ENCODE measurements at places on chromosomes 4 and X.

DNA sequence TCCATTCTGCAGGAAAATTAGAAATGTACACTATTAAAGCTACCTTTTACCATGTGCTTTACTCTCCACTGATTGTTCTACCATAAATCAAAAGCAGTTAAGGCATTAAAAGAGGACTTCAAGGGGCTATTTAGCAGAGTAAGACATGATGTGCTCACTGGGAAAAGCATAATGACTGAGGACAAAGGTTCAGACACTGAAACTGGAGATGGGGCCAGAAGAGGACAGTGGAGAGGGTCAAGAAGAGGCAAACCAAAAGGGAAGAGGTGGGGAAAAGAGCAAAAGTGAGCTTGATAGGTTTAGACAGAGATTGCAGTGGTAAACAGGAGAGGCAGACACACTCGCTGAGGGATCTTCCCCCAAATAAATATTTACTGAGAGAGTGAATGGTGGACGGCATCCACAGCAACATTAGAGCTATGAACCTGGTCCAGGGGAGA is 23.8 kb downstream of the SH3RF1 start:
- no peak for DNase-seq

- no peak for DNase-seq
Observed at GRCh38 chr4:10006231-10006600, 15.1 kb downstream of the SLC2A9 start.

DNA sequence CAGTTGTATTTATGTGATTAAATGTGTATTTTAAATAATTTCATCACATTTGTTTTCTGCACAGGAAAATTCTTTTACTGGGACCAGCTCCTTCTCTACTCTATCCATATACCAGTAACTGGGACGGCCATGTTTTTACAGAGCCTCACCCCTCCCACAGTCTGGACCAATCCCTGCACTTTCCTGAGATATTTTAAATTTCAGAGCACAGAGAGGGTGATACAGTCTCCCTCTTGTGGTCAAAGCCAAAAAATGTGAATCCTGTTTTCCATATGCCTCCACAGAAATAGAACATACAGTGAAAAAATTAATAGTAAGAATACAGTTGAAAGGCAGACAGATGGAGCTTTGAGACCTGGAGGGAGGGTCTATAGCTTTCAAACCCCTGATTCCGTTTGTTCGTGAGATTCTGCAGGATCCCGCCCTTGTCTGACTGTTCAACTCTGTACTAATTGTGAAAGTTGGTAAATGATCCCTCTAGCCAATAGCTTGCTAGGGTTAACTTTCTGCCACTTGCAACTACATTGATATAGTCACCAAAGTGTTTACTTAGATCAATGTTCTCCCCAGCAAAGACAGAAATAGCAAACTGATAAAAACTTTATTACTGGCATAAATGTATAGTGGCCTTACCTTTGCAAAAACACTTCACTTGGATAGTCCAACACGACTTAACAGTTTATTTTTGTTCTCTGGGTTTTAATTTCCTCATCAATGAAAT is 172.2 kb downstream of the PPARGC1A start:
- DNase-seq: no peak

- no peak for DNase-seq
Observed at GRCh38 chrX:107576392-107576791, 51.9 kb upstream of the PRPS1 start.

DNA sequence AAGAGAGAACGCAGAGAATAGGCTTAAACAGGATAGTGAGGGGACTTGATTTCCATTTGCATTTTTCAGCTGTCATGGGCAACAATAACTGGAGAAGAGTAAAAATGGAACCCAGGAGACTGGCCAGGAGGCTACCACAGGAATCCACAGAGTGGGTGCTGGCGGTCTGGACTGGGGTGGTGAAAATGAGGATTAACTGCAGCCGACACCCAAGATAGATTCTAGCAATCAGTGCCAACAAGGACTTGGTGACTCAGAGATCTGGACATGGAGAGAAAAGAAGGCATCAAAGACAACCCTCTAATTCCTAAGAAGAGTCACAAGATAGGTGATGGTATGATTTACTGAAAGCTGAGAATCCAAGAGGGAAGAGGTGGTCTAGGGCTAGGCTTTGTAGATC is 102.8 kb downstream of the ATP8A1 start:
- no peak for DNase-seq

- DNase-seq: no peak
Observed at GRCh38 chrX:2252331-2253065, 248.3 kb downstream of the DHRSX start.

DNA sequence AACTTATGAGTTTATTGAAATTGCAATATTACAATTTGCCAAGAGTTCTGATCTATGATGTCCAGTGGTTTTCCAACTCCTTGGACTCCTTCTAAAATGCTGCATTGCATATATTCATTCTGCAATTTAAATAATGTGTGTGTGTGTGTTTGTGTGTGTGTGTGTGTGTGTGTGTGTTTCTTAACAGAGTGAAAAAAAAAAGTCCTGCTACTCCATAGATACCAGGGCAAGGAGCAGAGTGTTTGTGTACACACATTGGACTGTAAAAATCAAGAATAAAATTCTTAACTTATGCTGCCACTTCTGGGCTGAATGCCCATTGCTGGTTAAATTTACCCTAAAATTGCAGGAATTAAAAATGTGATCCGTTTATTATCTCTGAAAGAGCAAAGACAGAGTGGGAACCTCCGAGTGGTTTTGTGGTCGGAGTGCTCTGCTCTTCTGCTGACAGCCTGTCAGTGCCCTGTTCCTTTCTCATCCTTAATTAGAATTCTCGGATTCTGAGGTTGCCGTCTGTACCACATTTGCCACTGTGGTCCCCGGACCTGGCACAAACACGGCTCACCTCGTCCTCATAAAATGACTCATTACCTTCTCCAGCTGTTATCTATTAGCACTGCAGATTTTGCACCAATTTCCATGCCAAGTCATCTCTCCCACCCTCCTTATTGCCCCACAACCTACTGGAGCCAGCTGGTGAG is 355.5 kb downstream of the KCNIP4 start:
- no peak for DNase-seq

All from CD8-positive, alpha-beta memory T cell (primary cell).